Putamen (tissue), 1 donor: ENCODE measurements at places on chromosomes 12 and 14.
A peak's percentile ranks its signal among the peaks of the same experiment; 100 is the strongest.

DNA sequence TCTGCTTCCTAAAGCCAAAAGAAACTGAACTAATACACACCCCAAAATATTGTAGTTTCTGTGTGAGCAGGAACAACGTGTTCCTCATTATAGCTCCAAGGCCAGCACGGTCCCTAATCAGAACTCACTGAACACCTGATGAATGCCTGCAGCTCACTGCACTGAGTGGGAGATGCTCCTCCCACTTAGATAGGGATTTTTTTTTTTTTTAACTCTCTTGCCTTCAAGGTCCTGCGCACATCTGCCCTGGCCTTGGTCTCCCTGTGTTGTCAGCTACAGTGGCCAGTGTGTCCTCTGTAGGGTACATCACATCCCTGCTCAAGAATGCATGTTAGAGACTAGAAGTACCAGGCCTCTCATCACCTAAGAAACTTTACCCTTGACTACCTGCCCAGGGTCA, 44.3 kb upstream of the TMPO start:
- no peak for DNase-seq

DNA sequence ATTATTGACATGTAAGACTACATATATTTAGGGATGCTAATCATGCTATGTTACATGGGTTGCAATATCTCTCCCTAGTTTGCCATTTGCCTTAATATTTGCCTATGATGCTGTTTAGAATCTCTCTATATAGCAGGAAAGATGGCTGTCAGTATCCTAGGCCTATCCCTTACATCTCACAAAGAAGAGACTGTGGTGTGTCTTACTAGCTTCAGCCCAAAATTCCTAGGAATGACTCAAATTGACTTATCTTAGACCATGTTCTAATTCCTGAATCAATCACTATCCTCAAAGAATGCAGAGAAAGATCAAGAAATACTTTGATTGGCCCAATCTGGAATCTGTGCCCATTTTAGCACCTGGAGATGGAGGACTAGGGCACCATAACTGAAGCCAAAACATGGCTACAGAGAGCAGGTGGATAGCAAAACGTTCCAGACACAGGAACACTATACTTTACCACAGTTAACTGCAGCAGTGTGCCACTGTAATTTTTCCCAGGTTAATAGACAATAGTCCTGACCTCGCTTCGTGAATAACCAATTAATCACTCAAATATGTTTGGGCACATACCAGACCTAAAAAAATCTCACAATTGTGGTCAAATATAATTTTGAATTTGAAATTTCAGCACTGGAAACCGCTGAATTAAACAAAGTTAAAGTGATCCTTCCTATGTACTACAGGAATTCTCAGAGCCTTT, 32.7 kb upstream of the GLIPR1 start:
- no peak for DNase-seq

- no peak for DNase-seq
These were observed 5.7 kb upstream of the C14orf93 start for GRCh38 chr14:23015618-23016017.

DNA sequence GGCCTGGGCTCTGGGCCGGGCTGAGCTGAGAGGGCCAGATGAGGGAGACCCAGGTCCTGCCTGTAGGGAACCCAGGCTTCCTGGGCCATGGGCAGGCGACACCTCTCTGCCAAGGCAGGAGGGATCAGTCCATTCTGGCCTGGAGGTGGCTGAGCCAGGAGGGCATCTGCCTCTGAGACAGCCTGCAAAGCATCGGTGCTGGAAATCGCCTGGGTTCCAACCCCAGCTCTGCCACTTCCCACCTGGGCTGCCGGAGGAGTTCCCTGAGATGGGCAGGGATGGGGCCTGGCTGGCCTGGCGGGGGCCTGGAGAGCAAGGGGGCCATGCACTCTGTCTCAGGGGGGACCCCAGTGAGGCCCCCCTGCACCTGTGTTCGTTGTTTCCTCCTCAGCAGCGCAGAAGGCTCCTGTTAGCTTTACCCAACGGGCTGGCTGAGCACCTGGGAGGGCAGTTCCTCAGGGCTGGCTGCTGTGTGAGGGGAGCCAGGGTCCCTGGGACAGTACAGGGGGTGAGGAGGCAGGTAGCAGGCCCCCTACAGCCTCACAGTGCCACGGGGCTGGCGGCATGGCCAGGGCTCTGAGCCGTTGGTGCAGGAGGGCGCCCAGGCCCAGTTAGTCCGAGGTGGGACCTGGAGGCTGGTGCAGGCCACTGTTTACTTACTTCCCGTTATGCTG, 50.5 kb downstream of the KIF26A start:
- no peak for DNase-seq

- peak; percentile 86 for DNase-seq
These were observed 220.8 kb downstream of the ITPR2 start for GRCh38 chr12:26612203-26612602.
